A673 (cell line): ENCODE measurements at places on chromosomes 12 and 14.

DNA sequence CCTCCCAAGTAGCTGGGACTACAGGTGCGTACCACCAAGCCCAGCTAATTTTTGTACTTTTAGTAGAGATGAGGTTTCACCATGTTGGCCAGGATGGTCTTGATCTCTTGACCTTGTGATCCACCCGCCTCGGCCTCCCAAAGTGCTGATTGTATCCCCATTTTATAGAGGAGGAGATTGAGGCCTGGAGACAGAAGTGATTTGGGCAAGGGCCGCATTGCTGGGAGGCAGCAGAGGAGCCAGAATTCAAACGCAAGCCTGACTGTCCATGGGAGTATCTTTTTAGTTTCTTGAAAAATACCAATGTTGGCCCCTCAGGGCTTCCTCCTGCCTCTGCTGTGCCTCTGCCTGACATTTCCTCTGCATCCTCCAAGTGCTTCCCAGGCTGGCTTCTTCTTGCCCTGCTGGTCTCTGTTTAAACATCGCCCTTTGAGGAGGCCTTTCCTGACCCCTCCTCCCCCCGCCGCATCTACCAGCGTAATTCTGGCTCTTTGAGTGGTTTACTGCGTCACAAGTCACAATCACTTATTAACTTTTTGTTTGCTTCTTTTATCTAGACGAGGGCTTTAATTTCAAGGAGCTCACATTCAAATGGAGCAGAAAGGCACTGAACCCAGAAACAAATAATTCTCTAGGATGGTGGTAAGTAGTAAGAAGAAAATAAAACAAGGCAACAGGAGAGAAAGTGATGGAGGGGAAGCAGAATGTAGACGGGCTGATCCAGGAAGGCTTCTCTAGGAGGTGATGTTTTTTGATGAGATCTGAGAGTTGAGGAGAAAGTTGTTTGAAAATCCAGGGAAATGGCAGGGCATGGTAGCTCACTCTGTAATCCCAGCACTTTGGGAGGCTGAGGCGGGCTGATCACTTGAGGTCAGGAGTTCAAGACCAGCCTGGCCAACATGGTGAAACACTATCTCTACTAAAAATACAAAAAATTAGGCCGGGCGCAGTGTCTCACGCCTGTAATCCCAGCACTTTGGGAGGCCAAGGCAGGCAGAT, 91.0 kb upstream of the MED13L start:
- DNase-seq = no peak

DNA sequence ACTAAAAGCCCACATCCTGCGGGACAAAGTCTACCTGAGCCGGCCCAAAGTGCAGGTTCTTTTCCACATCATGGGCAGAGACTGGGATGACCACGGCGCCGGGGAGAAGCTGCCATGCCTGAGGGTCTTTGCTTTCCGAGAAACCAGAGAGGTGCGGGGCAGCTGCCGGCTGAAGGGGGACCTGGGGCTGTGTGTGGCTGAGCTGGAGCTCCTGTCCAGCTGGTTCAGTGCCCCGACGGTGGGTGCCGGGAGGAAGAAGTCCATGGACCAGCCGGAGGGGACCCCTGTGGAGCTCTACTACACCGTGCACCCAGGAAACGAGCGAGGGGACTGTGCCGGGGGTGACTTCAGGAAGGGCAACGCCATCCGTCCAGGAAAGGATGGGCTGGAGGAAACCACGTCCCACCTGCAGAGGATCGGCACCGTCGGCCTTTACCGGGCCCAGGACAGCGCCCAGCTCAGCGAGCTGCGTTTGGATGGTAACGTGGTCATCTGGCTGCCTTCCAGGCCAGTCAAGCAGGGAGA, 148.1 kb downstream of the TMEM132C start:
- no peak for DNase-seq

- DNase-seq = no peak
Observed at GRCh38 chr12:108215458-108215857, 86.4 kb downstream of the WSCD2 start.

GRCh38 chr14:95471476-95471875, 45.0 kb downstream of the SYNE3 start:
- no peak for DNase-seq

DNA sequence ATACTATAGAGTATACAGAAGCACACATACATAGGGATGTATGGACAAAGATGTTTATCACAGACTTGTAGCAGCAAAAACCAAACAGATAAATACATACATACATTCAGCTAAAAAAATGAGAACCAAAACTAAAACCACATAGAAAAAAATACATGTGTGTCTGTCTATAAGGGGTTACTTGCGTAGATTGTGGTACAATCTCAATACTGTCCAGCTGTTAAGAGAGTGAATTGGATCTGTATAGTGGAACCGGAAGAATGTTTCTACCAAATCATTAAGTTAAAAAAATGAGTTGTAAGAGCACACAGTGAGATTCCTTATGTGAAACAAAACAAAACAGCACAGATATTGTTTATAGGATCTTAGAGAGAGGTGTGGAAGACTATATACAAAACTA, 44.2 kb upstream of the DCD start:
- DNase-seq = no peak

DNA sequence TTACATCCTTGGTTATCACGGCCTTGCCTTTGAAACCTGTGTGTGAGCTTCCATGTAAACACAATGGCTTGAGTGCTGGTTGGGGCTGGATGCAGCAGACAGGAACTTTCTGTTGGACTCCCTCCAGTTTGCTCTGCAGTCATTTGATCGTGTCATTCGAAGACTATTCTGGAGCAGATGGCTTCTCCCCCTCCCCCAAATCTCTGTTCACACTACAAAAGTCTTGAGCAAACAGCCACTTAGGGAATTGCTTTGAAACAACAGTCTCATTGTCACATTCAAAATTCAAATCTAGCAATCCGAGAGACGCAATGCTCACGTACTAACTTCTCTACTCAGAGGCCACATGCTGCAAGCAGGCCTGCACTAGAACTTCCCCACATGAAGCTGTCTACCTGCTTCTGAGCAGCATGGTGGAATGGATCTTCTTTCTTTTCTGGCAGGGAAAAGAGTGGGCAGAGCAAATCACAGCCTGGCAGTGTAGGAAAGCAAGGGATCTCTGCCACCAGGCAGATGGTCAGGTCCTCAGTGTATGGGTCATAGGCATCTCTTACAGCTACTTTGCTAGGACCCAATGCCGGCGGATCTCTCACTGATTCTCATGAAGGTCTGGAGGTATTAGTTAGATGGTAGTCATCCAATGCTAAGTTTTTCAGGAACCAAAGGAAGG, 214.2 kb downstream of the PPM1H start:
- peak; percentile 9 for DNase-seq

GRCh38 chr12:25250744-25251730, at the start of gene KRAS:
Gene KRAS, minus strand, starts transcription at chr12:25250929.
- DNase-seq = peak; percentile 97

- peak; percentile 15 for DNase-seq
Observed at GRCh38 chr12:53097207-53097563, 282 bp upstream of the IGFBP6 start.

- DNase-seq = no peak
Observed at GRCh38 chr12:131482686-131483085, 228.2 kb upstream of the SFSWAP start.

DNA sequence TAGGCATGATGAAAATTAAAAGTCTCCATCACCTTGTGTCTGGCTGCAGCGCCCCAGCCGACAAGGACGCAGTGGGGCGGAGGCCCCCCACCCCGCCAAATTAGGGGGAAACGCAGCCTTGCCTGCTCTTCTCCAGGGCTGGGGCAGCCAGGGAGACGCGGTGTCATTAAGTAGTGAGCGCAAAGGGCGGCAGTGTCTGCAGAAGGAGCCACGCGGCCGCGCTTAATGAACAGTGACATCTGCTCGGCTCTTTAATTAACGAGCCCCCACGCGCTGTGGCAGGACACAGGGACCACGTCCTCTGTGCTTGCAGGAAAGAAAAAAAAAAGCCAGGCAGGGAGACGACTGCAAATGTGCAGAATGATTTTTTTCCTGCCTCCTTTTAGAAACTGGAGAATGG, 93.4 kb upstream of the NCOR2 start:
- no peak for DNase-seq

DNA sequence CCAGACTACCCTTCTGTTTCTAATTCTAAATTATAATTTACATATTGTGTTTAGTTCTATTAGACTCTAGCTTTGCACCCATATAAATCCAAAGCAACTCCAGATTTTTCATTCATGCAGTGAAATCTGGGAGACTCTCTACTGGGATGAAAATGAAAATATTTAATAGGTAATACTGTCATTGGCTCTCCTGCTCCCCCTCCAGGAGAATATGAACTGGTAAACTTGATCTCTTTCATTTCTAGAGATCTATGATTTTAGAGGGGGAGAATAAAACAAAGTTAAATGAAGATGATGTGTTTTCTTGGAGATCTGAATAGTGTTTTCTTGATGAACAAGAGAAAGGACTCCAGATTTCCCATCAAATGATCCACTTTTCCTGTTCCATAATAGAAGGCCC, 104.3 kb upstream of the TMCC3 start:
- DNase-seq = no peak

DNA sequence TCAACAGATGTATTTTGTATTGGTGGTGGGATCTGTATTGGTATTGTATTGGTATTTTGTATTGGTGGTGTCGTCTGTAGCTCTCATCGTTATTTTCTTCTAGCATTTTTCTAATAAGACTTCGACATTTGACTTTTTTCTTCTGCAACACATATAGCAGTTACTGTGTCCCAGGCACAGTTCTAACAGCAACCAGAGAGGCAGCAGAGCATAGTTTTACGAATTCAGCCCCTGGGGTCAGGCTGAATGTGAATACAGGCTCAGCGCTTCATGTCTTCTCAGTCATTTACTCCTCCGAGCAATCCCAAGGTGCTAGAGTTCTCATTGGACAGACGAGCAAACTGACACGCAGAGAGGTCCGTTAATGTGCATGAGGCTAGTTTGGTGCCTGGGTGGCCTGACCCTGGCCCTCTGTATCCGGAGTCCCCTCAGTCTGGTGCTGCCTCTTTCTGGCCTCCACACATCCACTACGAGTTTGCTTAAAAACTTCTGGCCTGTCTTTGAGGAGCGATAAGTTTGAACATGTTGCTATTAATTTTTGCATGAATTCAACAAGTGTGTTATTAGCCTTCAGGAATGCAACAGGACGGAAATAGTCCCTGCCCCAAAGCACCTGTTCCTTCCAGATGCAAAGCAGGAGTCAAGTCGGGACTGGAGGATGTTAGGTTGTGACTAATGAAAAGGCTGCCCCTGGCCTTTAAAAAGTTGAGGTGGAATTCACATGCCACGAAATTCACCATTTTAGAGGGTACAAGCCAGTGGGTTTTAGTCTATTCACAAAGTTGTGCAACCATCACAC, 87.0 kb downstream of the GLT1D1 start:
- DNase-seq = no peak

DNA sequence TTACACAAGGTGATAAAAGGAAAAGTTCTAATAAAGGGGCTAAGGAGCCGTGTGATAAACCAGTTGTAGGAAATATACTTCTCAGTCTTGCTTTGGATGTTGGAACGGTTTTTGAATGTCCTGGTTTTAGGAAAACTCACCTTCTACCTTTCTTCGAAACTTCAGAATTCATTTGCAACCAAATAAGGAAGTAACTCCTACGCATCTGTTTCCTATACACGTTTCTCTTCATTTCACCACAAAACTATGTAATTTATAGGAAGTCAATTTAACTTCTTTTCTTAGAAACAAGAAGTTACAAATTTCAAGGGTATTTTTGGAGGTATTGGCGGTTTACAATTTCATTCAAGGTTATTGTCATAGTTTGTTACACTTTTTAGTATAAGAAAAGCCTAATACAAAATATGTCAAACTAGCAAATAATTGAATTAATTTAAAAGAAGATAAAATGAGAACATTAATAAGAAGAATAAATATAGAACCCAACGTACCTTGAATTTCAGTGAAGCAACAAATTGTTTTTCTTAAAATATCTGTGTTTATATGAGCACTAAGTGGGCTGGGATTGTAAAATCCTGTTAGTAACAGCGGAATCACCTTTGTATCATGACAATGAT, 33.2 kb upstream of the CD69 start:
- DNase-seq = no peak

DNA sequence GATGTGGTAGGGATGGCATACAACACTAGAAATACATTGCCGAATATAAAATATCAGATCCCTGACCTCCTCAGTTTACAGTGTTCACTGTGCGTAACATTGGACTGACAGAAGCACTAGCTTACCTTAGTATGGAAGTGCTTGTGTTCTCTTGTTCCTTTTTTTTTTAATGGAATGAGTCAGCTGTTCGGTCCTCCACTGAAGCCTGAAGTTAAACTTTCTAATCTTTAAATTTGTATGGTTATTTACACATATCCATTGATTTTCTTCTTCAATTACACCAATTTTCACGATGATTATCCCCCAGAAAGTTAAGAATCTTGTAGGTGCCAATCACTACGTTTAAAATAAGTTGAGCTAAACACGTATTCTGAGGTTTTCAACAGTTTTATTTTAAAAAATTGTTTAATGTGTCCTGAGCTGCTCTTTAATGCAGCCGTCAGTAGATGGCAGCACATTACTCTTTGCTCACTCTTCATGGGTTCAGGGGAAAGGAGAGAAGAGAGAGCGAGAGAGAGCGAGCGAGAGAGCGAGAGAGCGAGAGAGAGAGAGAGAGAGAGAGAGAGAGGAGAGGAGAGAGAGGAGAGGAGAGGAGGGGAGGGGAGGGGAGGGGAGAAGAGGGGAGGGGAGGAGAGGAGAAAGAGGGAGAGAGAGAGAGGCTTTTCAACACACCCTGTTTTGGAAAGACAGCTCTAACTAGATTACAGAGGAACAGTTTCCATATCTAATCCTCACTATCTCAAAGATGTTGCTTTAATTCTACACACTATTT, 134.7 kb upstream of the SCAF11 start:
- peak; percentile 92 for DNase-seq

- peak; percentile 87 for DNase-seq
Observed at GRCh38 chr14:91286530-91286937, 42.0 kb upstream of the GPR68 start.

GRCh38 chr12:2677142-2677880, 117.5 kb upstream of the FKBP4 start:
- no peak for DNase-seq

- DNase-seq = no peak
Observed at GRCh38 chr14:55138091-55138490, 9.0 kb downstream of the LGALS3 start.

GRCh38 chr14:89650077-89650978, 233.3 kb upstream of the FOXN3 start:
- no peak for DNase-seq

- no peak for DNase-seq
Observed at GRCh38 chr12:78331753-78332152, 501.1 kb downstream of the NAV3 start.

- peak; percentile 11 for DNase-seq
Observed at GRCh38 chr12:127893895-127894609, 372.9 kb upstream of the TMEM132C start.

- DNase-seq = no peak
Observed at GRCh38 chr12:88417531-88417930, 162.7 kb downstream of the KITLG start.

DNA sequence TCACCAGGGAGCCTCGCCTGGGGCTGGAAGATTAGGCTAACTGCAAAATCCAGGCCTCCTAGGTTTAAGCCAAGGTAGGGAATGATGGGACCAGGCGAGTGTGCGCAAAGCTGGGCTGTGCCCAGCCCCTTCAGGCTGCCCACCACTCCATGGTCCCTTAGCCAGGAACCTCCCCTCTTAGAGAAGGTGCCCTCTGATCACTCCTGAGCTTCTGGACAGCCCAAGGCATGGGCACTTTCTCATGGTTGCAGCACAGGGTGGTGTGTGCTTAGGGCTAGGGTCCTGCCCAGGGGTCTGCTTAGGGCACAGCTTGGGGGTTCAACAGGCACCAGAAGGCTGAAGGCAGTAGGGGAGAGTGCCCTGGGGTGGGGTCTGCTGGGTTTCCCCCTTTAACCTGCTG, 69.0 kb downstream of the PRIMA1 start:
- DNase-seq = no peak
